AG10803 (cell line): ENCODE measurements at places on chromosomes 7 and 10.

DNA sequence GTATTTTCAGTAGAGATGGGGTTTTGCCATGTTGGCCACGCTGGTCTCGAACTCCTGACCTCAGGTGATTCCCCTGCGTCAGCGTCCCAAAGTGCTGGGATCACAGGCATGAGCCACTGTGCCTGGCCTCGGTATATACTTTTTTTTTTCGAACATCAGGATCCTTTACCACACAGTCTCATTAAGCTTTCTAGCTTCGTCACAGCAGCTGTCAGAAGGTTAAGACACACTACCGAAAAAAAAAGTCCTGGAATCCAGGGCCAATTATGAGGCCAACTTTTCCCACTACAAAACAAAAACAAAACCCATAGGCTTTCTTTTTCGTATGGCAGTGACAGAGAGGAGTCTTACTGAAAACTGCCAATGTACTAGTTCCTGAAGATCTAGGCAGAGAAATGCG lies 30.7 kb downstream of the ZC3HC1 start:
- DNase-seq: no peak

DNA sequence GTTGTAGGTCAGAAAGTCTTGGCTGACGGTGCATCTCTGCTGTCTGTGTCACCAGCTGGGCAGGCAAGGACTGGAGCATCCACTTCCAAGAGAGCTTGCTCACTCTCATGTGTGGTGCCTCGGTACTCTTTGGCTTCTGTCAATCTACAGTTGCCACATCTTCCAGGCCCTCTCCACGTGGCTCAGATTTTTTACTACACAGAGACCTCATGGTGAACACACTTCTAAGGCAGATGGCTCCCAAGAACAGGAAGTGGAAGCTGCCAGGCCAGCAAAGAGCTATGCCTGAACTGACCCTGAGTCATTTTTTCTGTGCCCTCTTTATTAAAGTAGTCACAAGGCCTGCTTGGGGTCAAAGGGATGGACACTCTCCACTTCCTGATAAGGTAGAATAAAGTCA lies 351.5 kb upstream of the AUTS2 start:
- DNase-seq: peak; percentile 31

DNA sequence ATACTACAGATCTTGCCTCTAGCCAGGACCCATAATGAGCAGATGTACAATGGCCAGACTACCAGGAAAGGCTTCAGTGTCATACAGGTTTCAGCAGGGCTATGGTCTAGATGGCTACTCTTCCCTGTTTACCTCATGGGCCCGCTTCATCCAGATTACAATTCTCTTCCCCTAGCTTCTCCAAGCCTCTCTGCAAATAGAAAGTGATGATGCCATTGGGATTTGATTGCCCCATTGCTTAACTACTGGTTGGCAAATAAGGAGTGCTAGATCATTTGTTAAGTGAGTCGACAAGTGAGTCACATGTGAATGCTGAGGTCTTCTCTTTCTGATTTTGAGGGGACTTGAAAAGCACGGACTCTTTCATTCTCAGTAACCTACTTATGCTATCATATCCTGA lies 361.5 kb upstream of the LRRTM3 start:
- DNase-seq: no peak

DNA sequence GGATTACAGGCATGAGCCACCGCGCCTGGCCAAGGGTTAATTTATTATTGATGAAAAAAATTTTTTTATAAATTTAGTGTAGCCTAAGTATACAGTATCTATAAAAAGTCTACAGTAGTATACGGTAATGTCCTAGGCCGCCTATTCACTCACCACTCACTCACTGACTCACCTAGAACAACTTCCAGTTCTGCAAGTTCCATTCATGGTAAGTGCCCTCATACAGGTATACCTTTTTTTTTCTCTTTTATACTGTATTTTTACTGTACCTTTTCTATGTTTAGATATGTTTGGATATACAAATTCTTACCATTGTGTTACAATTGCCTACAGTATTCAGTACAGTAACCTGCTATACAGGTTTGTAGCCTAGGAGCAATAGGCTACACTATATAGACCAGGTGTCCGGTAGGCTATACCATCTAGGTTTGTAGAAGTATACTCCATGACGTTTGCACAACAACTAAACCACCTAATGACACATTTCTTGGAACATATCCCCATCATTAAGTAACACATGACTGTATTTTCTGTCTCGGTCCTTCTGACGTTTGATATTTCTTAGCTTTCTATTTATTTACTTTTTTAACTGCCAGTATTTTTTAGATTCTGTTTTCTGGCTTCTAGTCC lies 23.4 kb downstream of the IRF5 start:
- DNase-seq: no peak

- no peak for DNase-seq
Measured at GRCh38 chr7:24233386-24233785, 50.6 kb upstream of the NPY start.

- DNase-seq: no peak
Measured at GRCh38 chr10:48442809-48443177, 136.3 kb downstream of the MAPK8 start.

- peak; percentile 3 for DNase-seq
Measured at GRCh38 chr7:86814661-86815379, 171.1 kb downstream of the GRM3 start.

GRCh38 chr10:34537629-34538231 lies 277.4 kb downstream of the PARD3 start:
- DNase-seq: no peak

DNA sequence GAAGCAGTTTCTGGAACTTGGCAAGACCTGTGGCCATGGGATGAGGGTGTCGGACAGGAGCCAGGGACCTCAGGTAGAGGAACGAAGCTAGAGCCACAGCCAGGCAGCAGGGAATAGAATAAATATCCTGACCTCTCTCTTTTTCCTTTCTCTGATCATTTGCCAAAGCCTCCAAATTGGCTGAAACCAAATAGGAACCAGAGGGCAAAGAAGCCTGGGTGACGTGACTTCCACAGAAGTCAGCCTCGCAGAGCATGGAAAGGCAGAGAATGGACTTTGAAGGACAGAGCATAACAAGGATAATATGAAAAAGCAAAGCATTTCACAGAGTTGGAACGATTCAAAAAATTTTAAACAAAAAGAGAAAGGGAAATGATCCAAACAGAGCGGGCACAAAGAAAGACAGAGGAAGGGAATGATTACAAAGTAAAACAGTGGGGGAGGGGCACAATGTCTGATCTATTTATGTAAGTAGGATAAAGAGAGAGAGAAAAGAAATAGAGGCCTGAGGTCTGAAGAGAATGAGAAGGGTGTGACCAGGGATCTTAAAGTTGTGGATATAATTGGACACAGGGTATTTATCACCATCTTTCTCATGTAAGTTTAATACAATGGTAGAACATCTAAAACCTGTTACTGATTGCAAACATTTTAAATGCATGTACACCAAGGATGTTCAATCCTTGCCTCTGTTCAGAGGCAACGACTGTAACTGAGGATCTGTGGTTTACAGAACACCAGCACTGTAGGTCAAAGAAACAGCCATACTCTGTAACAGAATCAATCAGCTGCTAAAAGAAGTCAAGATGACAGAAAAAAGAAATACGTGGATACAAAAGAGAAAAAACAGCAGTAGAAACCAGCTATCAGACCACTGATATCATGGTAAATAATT lies 4.5 kb upstream of the ZEB1 start:
- no peak for DNase-seq

DNA sequence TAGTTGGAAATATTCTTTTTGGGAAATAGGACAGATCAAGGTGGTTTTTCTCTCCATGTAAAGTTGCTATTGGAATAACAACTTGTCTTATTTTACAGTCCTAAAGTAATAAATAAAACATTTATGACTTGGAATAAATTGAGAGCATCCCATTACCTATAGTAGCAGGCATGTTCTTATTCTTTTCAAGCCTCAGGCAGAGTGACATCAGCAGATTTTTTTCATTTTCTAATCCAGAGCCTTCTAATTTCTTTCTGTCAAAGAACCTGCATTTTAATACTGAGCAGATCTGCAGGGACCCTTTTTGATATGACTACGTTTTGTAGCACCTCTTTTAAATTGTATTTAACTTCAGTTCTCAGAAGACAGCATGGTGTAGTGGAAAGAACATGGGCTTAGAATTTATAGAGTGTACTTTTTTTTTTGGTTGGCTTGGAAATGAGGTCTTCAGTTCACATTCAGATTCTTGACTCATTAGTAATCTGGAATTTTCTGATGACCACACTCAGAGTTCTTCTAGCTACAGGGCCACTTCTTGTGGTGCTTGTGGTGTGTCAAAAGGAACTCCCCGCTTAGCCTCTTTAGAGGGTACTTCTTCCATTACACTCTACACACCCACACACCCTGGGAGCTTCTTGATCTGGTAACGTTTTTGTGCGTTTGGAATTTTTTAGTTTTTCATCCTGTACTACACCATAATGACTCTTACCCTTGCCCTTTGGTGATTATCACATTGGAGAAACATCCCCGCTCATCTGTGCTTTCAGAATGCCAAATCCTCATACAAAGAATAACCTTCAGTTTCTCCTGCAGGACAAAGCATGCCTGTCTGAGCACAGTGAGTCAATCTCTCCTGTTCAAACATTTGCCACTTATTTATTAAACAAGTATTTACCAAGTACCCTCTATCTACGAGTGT lies 34.6 kb downstream of the AGK start:
- peak; percentile 87 for DNase-seq

- DNase-seq: peak; percentile 75
Measured at GRCh38 chr10:13839430-13839990, 252.7 kb downstream of the PRPF18 start.

DNA sequence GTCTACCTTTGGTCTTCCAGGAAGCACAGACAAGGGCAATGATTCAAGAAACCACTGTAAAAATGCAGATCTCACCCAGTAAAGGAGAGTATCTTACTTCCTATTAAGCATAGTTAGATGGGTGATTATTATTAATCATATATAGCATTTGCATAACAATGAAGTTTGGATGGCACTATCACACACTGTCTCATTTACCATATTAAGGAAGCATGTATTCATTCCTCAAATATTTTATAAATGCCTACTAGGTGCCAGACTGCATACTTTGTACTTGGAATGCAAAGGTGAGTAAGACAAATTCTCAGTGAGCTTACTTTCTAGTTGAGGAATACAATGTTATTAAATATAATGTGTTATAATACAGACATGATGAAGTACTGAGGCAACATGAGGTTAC lies 53.9 kb upstream of the SKAP2 start:
- peak; percentile 5 for DNase-seq

GRCh38 chr10:78957471-78958039 lies 111.2 kb upstream of the ZMIZ1 start:
- DNase-seq: no peak

DNA sequence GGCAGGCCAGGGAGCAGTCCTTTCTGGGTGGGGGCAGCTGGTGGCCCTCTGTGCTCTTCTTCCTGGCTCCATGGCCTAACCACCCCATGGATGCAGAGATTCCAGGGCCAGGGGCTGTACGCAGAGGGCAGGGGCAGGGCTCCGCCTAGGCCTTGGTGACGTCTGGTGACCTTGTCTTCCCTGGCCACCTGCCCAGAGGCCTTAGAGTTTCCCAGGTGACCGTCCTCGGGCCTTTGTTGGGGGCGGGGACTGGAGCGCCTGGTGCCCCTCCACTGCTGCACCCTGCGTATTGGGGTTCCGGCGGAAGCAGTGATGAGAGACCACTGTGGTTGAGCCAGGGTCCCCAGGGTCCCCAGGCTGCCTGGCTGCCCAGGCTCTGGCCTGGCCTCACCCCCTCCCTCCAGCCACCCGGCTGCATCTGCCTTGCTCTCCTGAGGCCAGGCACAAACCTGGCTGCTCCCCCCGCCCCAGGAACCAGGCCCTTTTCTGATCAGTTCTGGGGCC lies 10.3 kb downstream of the PWWP2B start:
- no peak for DNase-seq

- DNase-seq: no peak
Measured at GRCh38 chr10:84126785-84127167, 12.5 kb upstream of the GHITM start.

GRCh38 chr10:60388709-60389301 lies 870 bp downstream of the ANK3 start:
- DNase-seq: no peak

DNA sequence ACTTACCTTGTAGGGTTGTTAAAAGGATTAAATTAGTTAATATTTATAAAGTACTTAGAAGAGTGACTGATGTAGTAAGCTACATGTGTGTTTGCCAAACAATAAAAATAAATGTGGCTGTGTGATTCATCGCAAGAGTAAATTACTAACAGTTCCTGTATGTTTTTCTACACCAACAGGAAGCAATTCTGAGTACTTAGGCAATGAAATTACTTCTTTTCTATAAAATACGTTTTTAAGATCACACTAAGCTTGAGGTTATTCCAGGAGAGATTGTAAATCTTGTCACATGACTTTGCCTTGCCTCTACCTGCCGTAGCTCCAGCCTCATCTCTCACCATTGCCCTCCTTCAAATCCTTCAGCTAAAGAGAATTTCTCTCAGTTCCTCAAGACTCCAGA lies 18.1 kb upstream of the GSTK1 start:
- peak; percentile 68 for DNase-seq

- DNase-seq: peak; percentile 44
Measured at GRCh38 chr10:77692782-77693181, 55.2 kb upstream of the KCNMA1 start.

- peak; percentile 65 for DNase-seq
Measured at GRCh38 chr10:91700788-91701444, 68.0 kb upstream of the PPP1R3C start.

DNA sequence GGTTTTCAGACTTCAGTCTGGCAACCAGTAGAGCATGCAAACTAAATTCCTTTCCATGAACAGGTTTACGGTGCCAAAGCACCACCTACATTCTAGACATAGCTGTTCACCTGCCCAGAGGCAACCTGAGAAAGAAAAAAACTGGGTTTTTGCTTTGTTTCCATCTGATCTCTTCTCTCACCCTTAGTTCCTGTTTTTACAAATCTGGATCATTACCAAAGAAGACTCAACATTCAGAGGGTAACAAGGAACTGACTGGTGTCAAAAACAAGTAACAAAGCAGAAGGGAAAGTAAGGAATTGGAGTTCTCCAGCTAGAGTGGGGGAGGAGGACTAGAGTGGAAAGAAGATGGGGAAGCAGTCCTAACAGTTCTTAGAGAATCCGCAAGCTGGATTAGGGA lies 36.4 kb downstream of the CPVL start:
- no peak for DNase-seq

DNA sequence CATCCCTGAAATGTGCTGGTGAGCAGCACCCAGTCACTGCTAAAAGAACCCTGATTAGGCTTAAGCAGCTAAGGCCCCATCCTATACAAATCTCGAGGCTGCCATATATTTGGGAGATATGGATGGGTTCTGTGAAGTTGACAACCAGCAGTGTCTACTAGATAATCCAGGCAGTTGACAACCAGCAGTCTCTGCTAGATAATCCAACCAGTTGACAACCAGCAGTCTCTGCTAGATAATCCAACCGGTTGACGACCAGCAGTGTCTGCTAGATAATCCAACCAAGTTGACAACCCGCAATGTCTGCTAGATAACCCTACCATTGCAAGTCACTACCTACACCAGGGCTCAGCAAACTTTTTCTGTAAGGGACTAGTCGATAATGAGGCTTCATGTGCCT lies 58.3 kb upstream of the KDM7A start:
- DNase-seq: no peak

GRCh38 chr7:121271916-121272315 lies 56.9 kb upstream of the WNT16 start:
- DNase-seq: no peak
